Activated CD4-positive, alpha-beta T cell treated with anti-CD3 and anti-CD28 coated beads for 48 hours (primary cell): ENCODE measurements at places on chromosomes 2 and 18.

DNA sequence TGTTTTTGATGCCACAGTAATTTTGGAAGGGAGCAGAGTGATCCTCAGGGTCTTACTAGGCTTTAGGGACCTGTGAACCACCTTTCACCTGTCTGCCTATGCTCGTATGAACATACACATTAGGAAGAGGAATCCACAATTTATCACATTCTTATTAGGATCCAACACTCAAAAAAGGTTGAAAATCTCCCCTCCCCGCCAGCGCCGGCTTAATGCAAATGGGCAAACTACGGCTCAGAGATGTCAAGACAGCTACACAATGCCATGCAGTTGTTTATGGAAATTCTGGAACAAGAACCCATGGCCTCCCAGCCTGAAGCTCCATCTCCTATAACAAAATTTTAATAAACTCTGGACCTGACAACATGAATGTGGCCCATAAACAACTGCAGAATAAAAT lies 375.9 kb upstream of the ACVR2A start:
- no peak for DNase-seq

DNA sequence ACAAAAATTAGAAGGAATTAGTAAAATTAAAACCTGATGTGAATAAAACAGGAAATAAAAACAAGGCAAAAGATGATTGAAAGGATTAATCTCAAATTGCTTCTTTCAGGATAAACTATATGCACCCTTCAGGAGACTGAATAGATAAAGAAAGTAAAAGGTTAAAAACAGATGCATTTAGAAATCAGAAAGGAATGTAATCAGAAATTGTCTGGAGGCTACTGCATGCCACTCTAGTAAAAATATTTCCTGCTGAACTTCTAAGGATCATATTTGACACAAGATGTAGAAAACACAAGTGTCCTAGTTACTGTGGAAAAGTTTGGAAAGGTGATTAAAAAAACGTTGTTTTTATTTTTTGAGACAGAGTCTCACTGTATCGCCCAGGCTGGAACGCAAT lies 16.2 kb downstream of the CHCHD5 start:
- no peak for DNase-seq

GRCh38 chr18:23307567-23308295 lies 145.4 kb upstream of the RIOK3 start:
- DNase-seq, result peak; percentile 11

DNA sequence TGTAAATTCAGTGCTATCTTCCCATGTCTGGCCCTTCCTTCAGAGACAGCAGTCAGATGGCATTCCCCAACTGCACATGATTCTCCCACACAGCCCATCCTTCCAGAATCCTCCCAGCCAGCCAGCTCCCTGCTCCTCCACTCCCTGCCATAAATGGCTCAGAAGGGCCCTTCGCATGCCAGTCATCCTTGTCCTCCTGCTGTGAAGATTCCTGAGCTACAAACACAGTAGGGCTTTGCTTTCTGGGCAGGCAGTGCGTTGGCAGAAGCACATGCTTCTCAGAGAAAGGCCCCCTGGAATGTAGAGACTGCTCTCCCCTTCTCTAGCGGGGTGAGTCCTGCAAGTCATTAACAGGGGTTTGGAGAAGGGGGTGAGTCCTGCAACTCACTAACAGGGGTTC lies 71.9 kb downstream of the TEX51 start:
- no peak for DNase-seq

GRCh38 chr2:220811115-220811514 lies 761.0 kb downstream of the EPHA4 start:
- no peak for DNase-seq

- no peak for DNase-seq
These were observed 30.8 kb downstream of the AOX1 start for GRCh38 chr2:200616656-200617055.

DNA sequence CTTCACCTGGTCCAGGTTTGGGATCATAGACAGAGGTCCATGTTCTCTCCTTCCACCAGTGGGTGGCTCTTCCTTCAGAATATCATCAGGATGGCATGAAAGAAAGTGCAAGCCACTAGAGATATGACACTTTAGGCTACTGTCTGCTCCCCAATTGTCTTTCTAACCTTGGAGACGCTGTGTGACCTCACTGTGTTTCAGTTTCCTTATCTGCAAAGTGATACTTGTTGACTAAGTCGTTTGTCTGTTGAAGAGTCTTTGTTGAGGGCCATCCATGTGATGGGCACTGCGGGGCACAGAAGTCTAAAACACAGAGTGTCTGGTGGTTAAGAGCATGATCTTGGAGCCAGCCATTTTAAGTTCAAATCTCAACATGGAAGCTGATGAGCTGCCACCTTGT lies 259.9 kb upstream of the THSD7B start:
- no peak for DNase-seq

- no peak for DNase-seq
These were observed 58.2 kb upstream of the MEX3C start for GRCh38 chr18:51255693-51256092.

- DNase-seq, result no peak
These were observed 16.4 kb upstream of the KCNG3 start for GRCh38 chr2:42510191-42510590.

GRCh38 chr2:85717308-85718008 lies 23.3 kb downstream of the GNLY start:
- no peak for DNase-seq

- DNase-seq, result no peak
These were observed 470.9 kb downstream of the MBD2 start for GRCh38 chr18:53753601-53754000.

DNA sequence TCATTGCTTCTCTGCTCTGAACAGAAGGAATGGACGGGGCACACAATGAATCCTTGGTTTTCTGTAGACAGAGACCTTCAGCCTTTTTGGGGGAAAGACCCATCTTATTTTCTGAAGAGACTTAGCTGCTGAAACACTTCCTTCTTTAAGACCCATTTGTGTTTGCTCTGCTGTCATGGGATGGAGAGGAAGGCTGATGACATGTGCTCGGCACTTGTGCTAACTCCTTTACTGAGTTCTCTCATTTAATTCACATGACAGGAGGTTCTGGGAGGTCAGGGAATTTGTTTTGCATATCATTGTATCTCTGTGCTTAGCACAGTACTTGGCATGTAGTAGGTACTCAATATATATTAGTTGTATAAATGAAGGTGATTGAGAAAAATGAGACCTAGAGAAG lies 39.0 kb downstream of the OXER1 start:
- no peak for DNase-seq

DNA sequence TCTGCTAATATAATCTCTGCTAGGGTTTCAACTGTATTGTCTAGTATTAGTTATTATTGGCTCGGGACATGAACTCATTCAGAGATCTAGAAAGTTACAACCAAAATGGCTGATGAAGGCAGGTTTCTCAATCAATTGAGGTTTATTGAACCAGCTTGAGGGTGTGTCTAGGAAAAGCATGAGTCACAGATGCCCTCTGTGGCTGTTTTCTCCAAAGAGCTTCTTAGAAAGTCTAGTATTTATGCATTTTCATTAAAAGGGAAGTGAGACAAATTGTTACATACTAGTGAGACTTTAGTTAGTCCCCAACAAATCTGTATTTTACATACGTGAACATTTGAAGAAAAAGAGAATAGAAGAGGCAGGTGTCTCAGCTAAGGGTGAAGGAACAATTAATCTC lies 23.0 kb upstream of the RTTN start:
- no peak for DNase-seq

- DNase-seq, result peak; percentile 45
These were observed 5.7 kb downstream of the GFPT1 start for GRCh38 chr2:69381337-69381737.

GRCh38 chr2:108229875-108230274 lies 9.9 kb upstream of the SULT1C3 start:
- DNase-seq, result no peak

- DNase-seq, result no peak
These were observed 50.4 kb downstream of the EML6 start for GRCh38 chr2:54773838-54774237.

GRCh38 chr2:24058564-24059271 lies 9.2 kb downstream of the FKBP1B start:
- no peak for DNase-seq

DNA sequence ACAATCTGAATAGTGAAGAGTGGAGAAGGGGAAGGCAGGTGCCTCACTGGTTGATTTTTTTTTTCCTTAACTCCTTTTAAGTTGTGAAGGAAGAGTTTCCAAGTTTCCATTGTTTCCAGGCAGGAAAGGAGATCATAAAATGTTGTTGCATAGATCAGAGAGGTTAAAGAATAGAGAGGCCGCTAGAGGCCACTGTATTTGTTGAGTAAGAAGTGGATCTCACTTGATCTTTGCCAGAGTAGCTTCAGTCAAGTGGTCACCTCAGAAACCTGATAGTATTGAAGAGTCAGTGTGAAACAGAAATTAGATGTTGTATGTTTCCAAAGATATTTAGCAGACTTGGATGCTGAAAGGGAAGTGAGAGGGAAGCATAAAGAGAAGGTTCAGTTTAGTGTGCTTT lies 17.6 kb downstream of the CTNNA2 start:
- DNase-seq, result no peak

DNA sequence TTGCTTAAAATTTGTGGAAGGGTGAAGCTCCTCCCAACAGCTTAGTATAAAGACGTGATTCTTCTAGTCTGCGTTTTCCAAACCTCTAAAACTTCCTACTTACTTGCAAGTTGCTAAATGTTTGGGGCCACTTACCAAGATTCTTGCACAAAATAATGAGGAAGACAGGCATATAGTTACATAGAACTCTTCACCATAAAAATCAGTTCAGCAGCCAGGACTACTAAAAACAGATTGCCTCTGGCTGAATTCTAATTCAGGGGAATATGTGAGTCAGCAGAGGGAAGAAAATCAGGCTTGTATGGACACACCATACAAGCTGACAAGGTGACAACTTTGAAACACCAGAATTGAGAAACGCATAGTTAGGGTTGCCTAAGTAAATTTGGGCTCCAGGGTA lies 2.8 kb upstream of the PEX13 start:
- no peak for DNase-seq
